ENCODE measurements at places on chromosomes 16 and 17.

- no peak for DNase-seq
These were observed 215.9 kb upstream of the GSE1 start for GRCh38 chr16:85396879-85397871.

DNA sequence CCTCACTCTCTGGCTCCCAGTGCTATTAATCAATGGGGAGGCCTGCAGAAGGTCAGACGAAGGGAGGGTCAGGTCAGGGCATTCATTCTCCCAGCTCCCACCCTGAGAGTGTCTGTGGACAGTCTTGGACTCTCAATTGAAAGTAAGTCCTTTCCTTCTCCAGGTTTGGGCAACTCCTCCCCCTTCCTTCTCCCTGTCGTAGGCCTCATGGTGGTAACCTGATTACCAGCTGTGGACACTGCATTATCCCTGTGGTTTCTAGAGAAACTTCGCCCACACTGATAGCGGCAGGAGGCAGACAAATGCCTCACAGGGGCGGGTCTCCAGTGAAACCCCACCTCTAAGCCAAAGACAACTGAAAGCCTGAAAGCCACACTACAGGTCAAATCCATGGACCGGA is 57.7 kb upstream of the SLC25A19 start:
- DNase-seq, result peak; percentile 61

DNA sequence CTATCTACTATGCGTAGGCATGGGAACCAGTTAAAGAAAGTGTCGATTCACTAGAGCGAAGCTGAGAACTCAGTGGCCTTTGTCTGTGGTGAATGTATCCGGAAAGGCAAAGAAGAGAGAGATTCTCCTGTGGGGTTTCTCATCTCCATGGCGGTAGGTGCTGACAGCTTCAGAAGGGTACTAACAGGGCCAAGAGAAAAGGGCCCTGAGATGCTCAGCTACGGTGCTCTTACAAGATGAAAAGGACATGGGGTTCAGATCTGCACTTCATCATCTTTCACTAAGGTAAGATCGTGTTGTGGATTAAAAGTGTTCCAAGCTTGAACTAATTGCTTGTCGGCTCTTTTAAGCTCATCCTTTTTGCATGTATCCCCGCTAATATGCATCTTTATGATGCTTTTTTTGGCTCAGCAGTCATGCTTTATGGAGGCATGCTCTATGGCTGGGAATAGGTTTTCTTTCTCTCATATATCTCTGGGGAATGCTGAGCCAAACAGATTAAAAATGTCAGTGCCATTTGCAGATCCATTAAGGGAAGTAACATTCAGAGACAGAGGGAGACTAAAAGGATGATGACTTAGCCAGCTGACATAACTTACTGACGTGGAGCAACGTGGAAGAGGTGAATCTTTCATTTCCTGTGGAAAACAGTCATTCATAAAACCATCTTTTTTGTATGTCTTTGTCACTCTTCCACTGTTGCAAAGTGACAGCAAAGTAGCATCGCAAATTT is 29.9 kb downstream of the KCNJ16 start:
- DNase-seq, result no peak

- no peak for DNase-seq
These were observed 3.7 kb upstream of the PER1 start for GRCh38 chr17:8155996-8156245.

GRCh38 chr16:66832661-66833305 is 2.0 kb upstream of the NAE1 start:
- no peak for DNase-seq

- no peak for DNase-seq
These were observed 723.1 kb downstream of the CDH11 start for GRCh38 chr16:64398793-64399192.

- no peak for DNase-seq
These were observed 3.4 kb downstream of the TBC1D24 start for GRCh38 chr16:2478279-2478678.

GRCh38 chr17:73696251-73696650 is 52.0 kb upstream of the SDK2 start:
- DNase-seq, result no peak

DNA sequence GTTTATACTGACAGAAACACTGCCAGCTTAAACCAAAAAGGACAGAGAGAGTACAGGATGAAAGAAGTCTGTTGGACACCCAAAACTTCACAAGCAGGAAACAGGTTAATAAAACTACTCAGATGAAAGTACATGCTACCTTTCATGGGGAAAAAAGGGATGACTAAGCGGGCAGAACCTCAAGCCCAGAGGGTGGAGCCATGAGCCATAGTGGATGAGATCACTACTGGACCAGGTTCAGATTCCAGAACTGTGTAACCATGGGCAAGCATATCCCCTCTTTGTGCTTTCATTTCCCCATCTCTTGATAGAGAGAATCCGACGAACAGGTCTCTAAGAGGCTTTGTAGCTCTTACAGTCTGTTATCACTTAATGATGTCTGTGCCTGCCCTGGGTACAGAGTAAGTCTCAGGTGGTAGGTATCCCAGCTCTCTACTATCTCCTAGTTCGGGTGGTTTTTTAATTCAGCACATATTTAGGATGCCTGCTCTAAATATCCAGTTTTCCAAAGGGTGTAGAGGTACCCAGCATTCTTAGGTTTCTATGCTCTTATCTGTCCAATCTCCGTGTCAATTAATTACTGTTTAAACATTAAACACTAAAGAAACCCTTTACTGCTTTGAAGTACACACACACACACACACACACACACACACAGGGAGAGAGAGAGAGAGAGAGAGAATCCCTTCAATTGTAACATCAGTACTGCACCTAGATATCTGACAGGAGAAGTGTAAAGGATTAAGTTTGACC is 206.7 kb downstream of the ZNF423 start:
- no peak for DNase-seq

- no peak for DNase-seq
These were observed 13.9 kb downstream of the NXPH3 start for GRCh38 chr17:49589577-49589927.

GRCh38 chr17:3890082-3890877 is 2.6 kb downstream of the CAMKK1 start:
- no peak for DNase-seq

- no peak for DNase-seq
These were observed 81.7 kb downstream of the YPEL2 start for GRCh38 chr17:59413014-59413766.

DNA sequence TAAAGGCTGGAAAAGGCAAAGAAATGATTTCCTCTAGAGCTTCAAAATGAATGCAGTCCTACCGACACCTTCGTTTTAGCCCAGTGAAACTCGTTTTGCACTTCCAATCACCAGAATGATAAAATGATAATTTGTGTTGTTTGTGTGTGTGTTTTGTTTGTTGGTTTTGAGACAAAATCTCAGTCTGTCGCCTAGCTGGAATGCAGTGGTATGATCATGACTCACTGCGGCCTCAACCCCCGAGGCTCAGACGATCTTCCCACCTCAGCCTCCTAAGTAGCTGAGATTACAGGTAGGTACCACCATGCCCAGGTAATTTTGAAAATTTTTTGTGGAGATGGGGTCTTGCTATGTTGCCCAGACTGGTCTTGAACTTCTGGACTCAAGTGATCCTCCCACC is 3.4 kb upstream of the EVPLL start:
- no peak for DNase-seq

DNA sequence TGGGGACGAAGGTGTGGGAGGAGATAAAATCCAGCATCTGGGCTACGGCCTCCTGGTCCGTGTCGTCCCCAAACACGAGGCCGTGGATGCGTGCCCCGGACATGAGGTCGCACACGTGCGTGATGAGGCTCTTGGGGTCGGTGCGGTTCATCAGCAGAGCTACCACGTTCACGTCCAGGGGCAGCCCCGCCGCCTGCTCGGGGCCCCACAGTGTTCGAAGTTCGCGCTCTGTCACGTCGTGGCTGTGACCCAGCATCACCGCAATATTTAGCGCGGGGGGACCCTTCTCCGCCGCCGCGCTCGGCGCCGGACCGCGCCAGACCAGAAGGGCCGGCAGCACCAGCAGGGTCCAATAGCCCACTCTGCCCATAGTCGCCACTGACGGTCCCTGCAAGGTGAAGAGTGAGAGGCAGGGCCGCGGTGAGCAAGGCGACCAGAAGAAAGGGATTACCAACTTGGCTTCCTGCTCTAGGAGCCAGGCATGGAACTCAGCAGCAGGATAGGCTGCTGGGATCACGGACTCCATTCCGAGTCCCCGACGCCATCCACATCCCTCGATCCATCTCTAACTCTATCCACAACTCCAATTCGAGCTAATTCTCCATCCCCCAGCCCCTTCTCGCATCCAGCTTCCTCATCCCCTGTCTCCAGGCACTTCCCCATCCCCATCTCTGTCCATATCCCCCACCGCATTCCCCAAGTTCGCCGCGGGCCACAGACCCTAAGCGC is 2.0 kb downstream of the GRIN2A start:
- DNase-seq, result no peak

- no peak for DNase-seq
These were observed at the start of gene KRTAP4-16 for GRCh38 chr17:41101586-41102259. Gene KRTAP4-16 (minus strand): TSS chr17:41102209. CDS start chr17:41102209, 0 bp downstream.

GRCh38 chr16:81491541-81492188 is 47.1 kb downstream of the CMIP start:
- DNase-seq, result no peak

GRCh38 chr17:80838311-80839025 is 153.2 kb upstream of the CHMP6 start:
- DNase-seq, result no peak

DNA sequence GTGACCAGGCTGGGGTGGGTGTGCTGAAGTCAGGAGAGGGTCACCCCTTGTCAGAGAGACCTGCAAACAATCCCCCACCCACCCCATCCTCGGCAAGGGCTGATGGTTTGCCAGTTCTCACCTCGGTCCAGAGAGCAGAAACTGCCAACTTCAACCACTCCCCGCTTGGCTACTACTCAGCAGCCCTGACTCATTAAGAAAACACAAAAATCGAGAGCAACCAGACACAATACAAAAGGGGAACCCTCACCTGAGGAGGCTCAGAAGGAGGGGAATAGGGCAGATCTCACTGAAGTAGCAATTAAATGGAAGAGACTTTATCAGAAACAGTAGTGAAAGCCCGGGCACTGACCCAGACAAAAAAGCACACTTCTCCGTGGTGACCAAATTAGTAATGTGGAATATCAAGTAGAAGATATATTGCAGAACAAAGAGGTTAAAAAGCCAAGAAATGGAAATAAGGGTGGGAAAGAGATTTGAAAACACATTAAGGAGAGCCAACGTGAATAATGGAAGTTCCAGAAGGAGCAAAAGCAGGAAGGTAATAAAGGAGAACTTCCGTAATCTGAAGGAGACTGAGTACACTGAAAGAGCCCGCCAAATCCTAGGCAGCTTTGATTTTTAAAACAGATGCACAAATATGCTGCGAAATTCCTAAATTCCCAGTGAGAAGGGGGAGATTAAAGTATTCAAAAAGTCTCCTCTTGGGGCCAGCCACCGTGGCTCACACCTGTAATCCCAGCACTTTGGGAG is 23.6 kb downstream of the CENPV start:
- DNase-seq, result no peak

DNA sequence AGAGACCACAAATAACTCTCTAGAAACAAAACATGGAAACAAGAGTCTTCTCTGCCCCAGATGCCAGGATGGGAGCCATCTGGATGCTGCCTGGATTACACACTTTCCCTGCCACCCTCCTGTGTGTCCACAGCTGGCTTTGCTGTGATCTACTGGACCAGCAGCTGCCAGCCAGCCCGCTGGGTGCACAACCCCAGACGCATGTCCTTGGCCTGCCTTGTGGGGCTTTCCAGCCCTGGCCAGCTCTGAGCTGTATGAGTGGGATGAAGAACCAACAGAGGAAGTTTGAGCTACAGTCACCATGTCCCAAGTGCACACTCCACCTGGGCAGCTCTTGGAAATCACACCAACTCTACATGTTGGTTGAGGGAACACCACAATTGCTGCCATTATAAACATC is 57.0 kb upstream of the TNRC6C start:
- no peak for DNase-seq

DNA sequence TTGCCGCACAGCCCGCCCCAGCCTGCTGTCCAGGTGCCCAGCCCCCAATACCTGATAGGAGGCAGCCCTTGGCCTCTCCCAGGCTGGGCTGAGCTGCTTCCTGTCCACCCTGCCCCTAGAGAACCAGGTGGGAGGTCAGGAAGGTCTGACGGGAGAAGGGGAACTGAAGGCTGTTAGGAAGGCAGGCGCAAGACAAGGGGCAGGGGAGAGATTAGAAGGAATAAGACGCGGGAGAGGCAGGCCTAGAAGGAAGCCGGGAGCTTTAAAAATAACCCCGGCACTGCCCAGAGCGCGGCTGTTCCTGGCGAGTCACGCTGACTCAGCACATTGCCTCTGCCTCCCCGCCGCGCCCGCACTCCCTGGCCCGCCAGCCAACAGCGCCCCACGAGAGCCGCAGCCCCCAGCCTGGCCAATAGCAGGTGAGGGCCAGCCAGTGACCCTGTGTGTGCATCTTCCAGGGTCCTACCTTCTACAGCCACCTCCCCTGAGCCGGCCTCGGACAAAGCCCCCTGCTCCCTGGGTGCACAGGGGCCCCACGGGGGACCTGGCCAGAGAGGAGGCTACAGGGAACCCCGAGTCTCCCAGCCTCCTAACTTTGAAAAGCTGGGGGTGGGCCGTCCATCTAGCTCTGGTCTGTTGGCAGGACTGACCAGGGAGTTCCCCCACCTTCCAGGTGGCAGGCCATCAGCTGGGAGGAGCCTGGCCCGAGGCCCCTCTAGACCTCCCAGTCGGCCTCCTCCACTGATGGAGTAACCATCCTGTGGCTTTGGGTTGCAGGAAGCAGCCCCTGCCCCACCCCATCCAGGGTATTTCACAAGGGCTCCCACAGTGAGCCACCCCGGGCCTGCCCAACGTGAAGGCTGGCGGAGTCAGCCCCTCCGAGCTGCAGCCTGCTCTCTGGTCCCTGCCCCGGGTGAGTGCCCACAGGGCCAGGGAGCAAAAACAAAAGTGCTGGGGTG is 4.0 kb downstream of the MAFG start:
- DNase-seq, result peak; percentile 91

- DNase-seq, result no peak
These were observed 12.2 kb downstream of the MPP3 start for GRCh38 chr17:43820759-43821158.

GRCh38 chr17:2055292-2056205 is 646 bp downstream of the HIC1 start:
- no peak for DNase-seq

GRCh38 chr17:17440010-17440843 is 36.6 kb upstream of the MED9 start:
- DNase-seq, result peak; percentile 54

- DNase-seq, result no peak
These were observed 79.6 kb downstream of the BRIP1 start for GRCh38 chr17:61783556-61784304.

GRCh38 chr17:76843703-76844484 is 24.3 kb upstream of the MGAT5B start:
- DNase-seq, result no peak

DNA sequence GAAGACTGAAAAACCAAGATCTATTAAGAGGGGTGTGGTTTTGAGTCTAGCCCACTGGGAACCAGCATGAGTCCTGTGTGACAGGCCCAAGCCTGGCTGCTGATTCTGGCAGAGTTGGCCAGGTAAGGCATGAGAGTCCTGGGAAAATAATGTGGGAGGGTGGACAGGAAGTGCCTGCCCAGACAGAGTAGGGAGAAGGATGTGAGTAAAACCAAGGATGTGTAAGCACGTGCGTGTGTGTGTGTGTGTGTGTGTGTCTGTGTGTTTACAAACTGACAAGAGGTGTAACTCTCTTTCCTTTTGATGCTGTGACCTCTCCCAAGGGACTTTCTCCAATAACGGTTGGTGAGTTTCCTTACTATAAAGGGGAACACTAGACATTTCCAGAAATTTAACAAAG is 15.6 kb upstream of the TEX2 start:
- no peak for DNase-seq

- no peak for DNase-seq
These were observed 29.6 kb downstream of the HS3ST3B1 start for GRCh38 chr17:14330492-14330962.

Data from HL-60 (cell line).